ENCODE measurements at places on chromosomes 2 and 18.

DNA sequence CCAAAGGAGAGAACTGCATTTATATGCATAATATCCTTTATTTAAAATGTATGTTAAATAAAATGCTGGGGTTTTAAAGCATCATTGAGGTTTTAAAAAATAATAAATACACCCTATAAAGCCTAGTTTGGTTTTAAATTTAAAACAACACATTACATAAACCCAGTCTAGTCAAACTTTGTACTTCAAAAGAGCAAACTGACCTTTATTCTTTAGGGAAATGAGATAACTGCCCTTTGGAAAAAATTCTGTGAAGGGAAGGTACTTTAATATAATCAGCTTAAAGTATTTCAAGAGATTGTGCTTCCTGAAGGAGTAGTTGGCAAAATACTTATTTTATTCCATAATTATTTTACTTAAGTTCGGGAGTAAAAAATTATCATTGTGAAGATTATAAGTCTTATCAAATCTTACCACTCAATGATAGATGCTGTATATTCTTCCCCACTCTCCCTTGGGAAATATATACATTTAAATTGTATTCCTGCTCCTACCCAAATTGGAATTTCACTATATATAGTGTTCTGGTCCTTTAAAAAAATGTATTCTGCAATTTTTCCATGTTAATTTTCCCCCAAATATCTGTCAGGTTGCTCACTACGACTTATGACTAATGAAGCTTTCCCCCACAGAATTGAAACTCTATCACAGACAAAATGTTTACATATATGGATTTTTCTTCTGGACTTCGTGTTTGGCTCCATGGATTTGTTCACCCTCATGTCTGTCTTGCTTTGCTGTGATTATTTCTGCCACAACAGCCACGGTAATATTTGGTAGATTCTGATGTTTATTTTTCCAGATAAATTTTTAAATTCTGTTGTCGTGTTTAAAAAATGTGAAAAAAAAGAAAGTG lies 42.1 kb downstream of the ZC3H6 start:
- no peak for DNase-seq

DNA sequence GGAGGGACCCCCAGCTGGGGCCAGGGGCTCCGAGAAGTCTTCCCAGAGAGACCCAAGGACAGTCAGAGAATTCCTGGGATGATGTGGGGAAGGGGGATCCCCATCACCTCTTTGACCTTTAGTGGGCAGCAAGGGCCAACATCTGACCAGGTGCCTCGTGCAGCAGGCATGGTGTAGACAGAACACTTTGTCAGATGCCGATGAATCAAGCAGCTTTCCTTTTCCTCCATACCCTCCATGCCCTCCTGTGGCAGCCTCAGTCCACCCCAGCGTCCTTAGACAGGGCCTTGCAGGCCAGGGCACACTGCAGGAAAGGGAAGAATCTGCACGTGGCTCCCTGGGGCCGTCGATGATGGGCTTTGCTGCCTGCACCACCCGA lies 26.3 kb downstream of the GPR55 start:
- no peak for DNase-seq

- DNase-seq: no peak
Observed at GRCh38 chr2:223586261-223586660, 15.9 kb downstream of the SCG2 start.

- DNase-seq: no peak
Observed at GRCh38 chr2:144518748-144519596, 947 bp downstream of the ZEB2 start.

DNA sequence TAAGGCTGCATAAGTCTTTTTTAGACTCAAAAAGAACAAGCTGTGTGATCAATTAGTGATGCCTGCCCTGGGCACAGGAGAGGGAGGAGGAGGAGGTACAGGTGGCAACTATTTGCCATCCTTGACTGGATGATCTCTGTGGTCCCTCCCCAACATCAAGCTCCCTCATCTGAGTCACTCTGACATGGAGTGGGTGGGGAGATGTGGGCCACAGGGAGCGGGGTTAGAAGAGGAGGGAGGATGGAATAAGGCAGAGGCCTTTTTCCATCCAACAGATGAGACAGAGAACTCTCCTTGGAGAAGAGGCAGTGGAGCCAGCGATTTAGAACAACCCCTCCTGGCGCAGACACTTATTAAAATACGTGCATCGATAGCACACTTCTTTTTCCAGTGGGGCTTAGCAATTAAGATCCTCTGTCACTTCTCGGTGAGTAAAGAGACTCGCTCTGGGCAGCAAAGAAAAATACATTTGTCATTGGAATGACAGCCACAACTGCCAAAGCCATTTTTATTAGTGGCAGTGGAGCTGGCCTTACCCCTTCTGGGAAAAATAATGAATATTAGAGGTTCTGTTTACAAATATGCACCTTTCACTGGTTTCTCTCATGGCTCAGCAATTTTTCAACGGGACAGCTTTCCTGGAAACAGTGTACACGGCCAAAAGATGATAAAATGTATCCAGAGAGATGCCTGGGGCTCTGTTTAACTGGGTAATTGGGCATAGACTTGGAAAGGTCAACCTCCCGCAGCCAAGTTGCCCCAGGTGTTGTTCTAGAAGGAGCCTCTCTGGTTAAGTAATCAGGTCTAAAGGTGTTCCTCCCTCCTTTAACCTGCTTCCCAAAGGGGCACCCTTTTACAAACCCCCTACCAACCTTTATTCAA lies 238.4 kb upstream of the CXCR4 start:
- DNase-seq: no peak

- no peak for DNase-seq
Observed at GRCh38 chr2:102726128-102727087, 35.4 kb upstream of the TMEM182 start.

- no peak for DNase-seq
Observed at GRCh38 chr2:52269696-52270485, 1238.0 kb upstream of the NRXN1 start.

DNA sequence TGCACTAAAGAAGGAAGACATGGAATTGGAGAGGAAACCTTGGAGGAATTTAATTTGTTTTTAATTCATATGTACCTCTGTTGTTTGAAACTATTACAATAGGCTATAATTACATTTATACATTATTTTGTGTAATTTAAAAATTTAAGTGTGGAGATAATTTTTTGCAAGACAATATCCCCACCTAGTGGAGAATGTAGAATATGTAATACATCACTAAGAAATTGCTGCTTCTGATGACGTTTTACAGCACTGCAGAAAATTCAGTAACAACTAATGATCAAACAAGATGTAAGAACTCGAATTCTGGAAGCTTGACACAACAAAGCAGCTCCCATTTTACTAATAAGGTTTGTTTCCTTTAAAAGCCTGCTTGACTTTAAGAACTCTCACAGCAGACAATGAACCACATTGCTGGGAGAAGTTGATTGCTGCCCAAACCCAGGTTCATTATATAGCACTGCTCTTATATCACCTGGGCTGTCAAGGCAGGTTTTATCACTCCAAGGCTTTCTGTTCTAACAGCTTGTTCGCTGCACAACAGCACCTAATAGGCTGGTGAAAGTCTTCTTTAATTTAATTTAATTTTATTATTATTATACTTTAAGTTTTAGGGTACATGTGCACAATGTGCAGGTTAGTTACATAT lies 53.4 kb downstream of the THADA start:
- no peak for DNase-seq

DNA sequence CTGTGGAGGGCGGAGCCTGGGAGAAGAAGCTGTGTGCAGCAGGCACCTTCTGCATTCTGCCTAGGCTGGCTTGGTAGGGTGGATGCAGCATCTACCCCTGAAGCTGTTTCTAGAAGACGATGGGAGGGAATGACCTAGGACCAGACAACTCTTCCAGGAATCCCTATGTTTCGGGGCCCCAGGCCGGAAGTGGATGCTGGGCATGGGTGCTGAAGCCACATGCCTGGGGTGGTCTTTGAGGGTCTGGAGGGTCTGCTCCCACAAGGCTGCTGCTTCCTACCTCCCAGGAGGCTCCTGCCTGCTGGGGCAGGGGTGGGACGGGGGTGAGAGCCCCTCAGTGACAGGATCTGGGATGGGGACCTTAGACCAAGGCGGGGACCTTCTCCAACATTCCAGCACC lies 61.0 kb downstream of the CIB4 start:
- no peak for DNase-seq

GRCh38 chr2:5839550-5839949 lies 147.4 kb downstream of the SOX11 start:
- DNase-seq: no peak

GRCh38 chr2:149579972-149580882 lies 7.3 kb downstream of the MMADHC start:
- DNase-seq: no peak

DNA sequence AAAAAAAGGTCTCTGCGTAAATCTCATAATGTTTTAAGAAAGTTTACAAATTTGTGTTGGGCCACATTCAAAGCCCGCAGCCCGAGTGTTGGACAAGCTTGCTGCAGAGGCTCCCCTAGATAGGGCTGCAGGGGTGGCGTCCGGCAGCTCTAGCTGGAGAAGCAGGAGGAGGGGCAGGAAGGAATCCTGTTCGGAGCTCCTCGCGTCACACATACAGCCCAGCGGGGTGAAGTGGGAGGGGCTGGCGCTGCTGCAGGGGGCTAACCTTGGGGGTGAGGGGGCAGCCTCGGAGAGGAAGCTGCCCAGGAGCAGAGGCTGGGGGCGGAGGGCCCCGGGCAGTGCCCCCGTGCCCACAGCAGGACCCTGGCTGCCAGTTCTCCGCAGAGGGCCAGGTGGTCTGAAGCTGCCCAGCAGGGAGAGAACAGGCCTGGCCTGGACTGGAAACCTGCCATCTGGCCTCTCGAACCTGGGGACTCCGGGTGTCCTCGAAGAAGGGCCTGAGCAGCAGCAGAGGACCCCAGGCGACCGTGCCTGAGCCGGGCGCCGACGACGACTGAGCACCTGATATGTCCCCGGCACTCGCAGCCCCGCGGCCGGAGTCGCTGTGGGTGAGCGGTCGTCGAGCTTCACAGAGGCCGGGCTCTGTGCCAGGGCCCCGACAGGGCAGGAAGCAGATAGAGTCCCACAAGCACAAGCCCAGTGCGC lies 2.6 kb upstream of the GPR35 start:
- peak; percentile 68 for DNase-seq

GRCh38 chr2:179655627-179656026 lies 205.8 kb downstream of the ZNF385B start:
- DNase-seq: no peak

DNA sequence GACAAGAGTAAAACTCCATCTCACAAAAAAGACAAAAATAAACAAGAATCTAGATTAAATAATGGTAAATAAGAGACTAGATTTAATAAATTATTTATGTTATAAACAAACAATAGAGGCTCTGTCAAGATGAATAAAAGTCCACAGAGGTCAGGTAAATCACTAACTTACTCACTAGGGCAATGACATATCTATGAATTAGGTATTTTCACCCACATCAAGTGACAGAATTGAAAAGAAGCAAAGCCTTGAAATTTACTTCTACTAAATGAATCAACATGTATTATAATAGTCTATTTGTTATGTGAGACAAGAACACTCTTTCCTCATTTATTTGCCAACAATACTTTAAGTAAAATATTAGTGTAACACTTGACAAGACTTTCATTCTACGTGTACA lies 41.7 kb downstream of the FBXO11 start:
- DNase-seq: no peak

- DNase-seq: no peak
Observed at GRCh38 chr18:23143016-23143814, 7.9 kb downstream of the CABLES1 start.

DNA sequence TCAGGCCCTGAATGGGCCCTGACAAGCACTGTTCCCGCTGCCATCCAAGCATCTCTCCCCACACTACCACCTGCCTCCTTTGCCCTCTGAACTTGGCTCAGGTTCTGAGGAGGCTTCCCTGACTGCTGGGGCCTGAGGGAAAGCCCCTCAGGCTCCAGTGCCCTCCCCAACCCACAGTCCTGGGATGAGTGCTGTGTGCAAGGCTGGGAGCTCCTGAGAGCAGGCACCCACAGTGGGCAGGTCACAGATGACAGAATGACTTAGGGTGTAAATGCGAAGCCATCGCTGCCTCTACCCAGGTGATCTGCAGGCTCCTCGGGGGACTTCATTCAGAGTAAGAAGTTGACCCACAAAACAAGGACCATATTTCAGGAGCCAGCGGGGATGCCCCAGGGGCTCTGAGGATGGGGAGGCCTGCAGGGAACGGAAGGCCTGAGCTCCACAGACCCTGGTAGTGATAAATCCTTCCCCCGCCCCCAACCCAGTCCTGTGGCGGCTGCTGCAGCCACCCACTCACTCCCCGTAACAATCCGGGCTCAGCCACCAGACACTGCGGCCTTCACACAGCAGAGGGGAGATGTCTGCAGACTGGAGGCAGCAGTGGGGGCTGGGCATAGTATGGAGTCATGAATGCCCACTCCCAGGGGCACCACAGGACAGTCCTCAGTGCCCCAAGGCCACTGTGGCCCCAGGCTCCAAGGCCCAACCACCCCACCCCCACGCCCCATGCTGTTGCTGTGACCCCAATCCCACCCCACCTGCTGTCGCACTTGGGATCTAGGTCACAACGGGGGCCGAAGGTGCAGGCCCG lies 8.9 kb downstream of the BIN1 start:
- DNase-seq: peak; percentile 27

DNA sequence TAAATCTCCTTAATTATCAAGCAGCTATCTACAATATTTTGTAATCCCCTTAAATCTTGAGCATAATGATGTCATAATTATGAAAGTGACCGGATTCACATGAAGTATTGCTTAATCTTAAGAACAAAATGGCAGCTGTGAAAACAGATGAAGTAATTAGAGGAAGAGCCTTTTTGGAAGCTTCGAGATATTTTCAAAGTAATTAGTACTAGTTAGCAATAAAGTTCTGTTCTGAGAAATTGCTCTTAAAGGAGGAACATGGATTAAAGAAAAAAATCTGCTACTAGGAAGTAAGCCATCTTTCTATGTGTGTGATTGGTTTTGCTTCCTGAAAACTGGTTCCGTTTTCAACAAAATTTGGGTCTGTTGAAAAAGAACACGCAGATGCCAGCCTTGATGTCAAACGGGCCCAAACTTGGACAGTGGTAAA lies 18.3 kb downstream of the CLUL1 start:
- no peak for DNase-seq

DNA sequence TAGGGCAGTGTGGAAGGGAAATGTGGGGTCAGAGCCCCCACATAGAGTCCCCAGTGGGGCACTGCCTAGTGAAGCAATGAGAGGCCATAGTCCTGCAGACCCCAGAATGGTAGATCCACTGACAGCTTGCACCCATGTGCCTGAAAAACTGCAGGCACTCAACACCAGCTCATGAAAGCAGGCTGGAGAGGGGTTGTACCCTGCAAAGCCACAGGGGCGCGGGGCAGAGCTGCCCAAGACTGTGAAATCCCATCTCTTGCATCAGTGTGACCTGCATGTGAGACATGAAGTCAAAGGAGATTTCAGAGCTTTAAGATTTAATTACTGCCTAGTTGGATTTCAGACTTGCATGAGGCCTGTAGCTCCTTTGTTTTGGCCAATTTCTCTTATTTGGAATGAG lies 224.0 kb downstream of the TXNL1 start:
- DNase-seq: no peak

DNA sequence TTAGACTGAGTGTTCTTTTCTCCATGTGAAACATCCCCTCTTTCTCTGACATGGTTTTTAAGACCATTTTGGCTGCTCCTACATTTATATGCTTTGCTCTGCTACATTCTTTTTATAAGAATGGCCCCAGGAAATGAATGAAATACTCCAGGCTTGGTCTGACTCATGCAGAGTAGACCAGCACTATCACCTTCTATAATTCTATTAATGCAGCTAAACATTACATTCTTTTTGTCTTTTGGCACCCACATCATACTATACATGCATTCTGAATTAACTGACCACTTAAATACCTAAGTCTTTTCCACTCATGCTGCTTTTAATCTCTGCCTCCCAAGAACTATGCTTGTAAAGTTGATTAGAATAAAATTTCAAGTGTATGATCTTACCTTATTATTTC lies 94.1 kb downstream of the AAK1 start:
- no peak for DNase-seq

GRCh38 chr18:26503382-26503781 lies 45.0 kb downstream of the KCTD1 start:
- DNase-seq: no peak

All from CD8-positive, alpha-beta memory T cell (primary cell).